ENCODE measurements at places on chromosomes 4 and X.

DNA sequence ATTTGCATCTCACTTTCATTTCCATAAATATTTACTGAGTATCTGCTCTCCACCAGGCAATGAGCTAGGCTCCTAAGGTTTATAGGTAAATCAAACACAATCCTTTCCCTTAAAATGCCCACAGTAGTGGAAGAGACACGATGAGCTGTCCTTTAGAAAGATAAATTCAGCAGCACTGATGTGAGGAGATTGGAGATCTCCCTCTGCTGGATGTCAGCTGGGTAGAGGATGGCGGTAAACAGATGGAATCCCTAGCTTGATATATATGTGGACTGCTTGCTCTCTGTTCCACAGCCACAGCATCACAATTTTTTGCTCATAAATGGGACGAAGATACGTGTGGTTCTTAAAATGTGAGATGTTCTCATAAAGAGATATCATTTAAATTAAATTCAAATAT is 216.4 kb upstream of the RASGEF1B start:
- peak; percentile 3 for DNase-seq

DNA sequence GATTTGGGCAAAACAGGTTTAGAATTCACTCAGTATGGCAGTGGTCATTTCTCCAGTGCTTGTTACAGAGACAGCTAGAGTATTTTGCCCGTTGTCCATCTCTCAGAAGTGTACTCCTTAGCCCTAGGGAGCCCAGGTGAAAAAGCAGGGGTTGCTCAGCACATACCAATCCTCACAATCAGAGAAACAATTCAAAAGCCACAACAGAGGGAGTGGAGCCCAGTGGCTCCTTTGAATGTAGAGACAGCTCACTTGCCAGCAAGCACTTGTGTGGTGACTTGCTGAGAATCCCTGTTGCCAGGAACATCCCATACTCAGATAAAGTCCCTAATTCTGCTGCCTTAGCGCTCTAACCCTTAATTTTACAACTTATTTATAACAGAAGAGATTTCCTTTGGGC is 1488.3 kb downstream of the RPA4 start:
- DNase-seq = no peak

GRCh38 chrX:42807393-42807792 is 29.4 kb upstream of the PPP1R2C start:
- no peak for DNase-seq

DNA sequence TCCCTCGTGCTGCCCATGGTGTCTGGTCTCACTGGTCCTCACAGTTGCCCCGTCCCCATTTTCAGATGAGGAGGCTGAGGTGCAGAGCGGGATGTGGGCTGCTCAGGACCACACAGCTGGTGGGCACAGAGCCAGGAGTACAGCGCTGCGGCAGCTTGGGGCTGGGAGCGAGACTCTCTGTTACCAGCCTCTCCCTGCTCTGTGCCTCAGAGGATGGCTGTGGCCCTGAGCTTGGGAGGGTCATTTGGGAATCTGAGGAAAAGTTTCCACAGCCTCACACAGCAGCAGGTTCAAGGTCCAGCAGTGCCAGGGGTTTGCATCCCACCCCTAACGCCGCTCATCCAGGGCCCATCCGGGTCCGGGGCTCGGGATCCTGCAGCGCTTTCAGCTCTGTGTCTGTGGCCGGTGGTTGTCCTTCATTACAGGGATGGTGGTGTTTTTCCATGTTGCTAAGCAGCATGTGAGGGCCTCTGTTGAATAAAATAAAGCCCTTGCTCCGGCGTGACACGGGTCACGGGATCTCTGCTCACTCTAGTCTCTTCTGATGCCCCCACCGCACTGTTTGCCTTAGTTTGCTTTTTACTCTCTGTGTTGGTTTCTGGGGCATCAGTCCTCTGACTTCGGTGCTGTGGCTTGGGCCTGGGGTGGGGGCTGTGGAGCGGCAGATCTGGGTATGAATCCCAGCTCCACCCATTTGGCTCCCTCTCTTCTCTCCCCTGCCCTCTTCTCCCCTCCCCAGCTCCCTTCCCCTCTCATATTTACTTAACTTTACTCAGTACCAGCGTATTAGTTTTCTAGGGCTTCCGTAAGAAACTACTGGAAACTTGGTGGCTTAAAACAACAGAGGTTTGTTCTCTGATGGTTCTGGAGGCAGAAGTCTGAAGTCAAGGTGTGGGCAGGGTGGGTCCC is 6.5 kb downstream of the WFS1 start:
- DNase-seq = no peak

All from AG09319 (cell line).